NCI-H1092 treated with DMSO at 0.1 percent for 48 hours (cell line): ENCODE measurements at places on chromosomes 13 and 19.

GRCh38 chr13:30477346-30478195 lies 11.8 kb upstream of the HMGB1 start:
- DNase-seq = no peak

- DNase-seq = no peak
These were observed 3.8 kb downstream of the S1PR2 start for GRCh38 chr19:10227026-10227971.

DNA sequence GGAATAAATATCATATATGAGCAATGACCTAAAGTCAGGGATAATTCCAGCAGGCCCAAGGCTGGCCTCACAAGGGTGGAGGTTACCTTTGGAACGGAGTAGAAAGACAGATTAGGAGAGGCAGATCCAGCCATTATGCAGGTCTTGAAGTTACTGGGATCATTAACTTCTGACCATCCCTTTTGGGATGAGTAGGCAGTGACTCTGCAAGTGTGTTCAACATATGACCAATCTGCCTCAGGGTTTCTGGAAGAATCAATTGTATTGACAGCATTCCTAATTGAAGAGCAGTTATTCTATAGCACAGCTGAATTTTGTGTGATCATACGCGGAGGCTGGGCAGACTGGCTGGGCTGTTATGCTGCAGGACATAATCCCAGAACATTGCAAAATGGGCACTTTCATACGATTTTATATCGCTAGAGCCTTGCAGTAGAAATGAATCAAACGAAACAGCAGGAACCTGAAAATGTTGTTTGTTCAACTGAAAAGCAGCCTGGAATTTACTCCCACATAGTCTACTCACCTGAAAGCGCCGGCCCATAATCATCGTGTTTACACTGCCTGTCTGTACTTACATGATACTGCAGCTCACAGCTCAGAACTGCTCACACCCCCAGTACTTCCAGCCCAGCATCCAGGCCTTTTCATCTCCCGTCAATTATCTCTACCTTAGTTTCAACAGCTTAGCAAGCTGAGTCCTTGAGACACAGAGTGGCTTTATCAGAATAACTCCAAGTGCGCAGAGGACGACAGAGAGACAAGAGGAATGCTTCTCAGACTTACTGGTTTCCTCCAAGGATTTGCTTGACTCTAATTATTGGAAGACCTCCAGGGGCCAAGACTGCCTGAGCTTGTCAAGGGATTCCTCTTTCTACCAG lies 556.1 kb downstream of the EFNB2 start:
- DNase-seq = peak; percentile 12

GRCh38 chr13:111515307-111515617 lies 194.8 kb downstream of the TEX29 start:
- DNase-seq = no peak

- no peak for DNase-seq
These were observed 21.2 kb downstream of the FUZ start for GRCh38 chr19:49791776-49792445.

DNA sequence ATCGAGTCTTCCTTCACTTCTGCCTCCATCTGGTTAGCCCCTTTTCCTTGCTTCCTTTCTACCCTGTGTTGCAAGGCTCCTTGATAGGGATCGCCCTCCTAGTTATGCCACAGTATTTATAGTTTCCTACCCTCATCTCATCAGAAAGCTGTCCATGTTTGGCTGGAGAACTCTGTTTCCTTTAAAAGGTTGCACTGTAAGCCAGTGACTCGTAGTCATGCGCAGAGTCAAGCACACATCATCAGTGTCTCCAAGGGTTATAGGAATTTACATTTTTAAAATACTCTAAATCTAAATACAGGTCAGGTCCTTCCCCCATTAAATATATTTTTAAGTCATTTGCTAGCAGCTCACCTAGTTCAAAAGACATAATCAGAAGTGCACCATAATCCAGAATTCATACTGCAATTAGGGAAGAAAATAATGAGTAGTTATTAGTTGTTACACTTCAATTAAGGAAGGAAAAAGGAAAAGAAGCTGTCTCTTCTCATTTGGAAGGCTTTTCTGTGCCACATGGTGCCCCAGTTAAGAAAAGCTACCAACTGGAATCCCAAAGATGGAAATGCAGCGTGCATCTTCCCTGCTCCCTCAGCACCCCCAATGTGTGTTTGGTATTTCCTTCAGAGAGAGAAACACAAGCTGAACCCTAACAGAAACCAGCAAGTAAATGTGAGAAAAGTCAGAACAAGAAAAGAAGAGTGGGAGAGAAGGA lies 81.0 kb downstream of the GPR12 start:
- DNase-seq = no peak

- no peak for DNase-seq
These were observed 135.8 kb downstream of the RFC3 start for GRCh38 chr13:33953781-33954180.

GRCh38 chr19:53981376-53981951 lies 10.0 kb upstream of the CACNG6 start:
- DNase-seq = no peak

DNA sequence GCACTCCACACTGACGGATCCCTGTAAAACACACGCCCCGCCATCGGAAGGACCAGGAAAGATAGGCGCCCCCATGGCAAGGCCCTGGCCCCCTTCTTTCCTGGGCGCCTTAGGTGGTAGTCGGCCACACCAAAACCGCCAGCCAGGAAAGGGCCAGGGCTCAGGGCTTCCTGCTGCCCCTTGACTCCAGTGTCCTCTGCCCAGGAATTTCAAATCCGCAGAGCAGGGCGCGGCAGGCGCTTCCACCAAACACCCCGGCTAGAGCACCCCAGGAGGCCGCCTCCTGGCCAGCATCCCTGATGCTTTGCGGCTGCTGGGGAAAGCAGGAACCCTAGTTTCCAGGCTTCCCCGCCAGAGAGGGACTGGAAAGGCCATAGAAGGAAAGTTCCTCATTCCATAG lies 57.5 kb downstream of the ZNF726 start:
- DNase-seq = no peak

- no peak for DNase-seq
These were observed 16.1 kb upstream of the LMO7 start for GRCh38 chr13:75620020-75620419.

DNA sequence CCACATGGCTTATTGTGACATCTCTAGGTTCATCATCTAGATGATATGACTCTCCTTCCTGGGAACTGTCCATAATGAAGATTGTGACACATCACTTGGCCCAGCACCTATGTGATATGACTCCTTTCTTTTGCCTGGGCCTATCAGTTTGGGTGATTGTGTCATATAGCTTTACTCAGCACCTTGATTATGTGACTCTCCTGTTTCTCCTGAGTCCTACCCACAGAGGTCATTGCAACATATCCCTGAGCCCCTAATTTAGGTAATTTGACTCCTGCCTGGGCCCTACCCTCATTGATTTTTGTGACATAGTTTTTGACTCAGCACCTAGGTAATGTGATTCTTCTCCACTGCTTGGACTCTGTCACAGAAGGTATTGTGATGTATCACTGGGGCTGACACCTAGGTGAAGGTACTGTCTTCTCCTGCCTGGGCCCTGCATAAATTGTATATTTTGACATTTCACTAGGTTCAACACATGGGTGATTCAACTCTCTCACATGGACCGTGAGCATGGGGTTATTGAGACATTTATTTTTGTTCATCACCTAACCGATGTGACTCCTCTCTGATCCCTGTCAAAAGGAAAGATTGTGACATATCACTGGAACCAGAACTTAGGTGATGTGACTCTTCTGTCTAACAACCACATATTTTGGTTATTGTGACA lies 26.2 kb upstream of the ZNF254 start:
- no peak for DNase-seq

- DNase-seq = no peak
These were observed 16.3 kb downstream of the ZIC5 start for GRCh38 chr13:99955107-99955746.

GRCh38 chr19:52034051-52034728 lies 6.0 kb upstream of the ZNF614 start:
- no peak for DNase-seq

DNA sequence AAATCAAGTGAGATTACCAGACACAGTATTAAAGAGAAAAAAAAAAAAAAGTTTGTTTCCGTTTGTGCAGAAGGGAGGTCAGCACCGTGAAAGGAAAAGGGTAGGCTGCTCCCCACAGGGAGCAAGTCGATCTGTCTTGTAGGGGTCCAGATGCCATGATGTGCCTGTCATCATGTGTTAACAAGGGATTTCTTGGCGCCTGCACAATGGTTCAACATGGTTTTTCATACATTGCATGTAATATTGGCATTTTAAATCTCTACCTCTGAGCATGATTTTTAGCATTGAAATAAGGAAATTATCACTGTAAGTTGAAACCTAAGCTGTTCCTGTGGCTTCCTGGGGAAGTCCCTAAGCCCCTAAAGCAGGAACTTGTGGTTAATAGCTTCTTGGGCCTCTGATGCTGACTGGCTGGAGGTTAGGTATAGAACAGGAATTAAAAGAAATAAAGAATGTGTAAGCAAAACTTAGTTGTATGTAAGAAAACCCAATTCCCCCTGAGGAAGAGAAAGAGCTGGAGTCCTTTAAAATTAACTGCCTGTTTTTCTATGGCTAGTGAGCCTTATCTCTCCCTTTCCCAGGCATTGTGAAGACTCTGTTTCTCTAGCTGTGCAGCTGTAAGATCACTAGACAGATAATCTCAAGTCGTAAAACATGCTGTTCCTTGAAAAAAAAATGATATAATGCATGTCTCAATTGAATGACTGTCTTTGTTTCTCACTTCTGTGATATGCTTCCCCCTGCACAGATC lies 7.4 kb upstream of the FCGBP start:
- DNase-seq = no peak

- no peak for DNase-seq
These were observed 85.4 kb downstream of the COL4A1 start for GRCh38 chr13:110221406-110222117.

GRCh38 chr19:49542446-49542845 lies 14.6 kb downstream of the RCN3 start:
- DNase-seq = no peak

GRCh38 chr19:7924241-7924640 lies 1.7 kb downstream of the CTXN1 start:
- DNase-seq = no peak

- DNase-seq = no peak
These were observed 99.2 kb upstream of the C1QTNF9B start for GRCh38 chr13:23996456-23996855.

DNA sequence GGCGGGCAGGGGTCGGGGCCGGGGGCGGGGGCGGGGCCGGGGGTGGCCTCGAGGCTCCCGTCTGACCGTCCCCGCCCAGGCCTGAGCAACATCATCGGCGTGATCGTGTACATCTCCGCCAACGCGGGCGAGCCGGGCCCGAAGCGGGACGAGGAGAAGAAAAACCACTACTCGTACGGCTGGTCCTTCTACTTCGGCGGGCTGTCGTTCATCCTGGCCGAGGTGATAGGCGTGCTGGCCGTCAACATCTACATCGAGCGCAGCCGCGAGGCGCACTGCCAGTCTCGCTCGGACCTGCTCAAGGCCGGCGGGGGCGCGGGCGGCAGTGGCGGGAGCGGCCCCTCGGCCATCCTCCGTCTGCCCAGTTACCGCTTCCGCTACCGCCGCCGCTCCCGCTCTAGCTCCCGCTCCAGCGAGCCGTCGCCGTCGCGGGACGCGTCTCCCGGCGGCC lies 9.4 kb upstream of the CACNG6 start:
- DNase-seq = no peak

DNA sequence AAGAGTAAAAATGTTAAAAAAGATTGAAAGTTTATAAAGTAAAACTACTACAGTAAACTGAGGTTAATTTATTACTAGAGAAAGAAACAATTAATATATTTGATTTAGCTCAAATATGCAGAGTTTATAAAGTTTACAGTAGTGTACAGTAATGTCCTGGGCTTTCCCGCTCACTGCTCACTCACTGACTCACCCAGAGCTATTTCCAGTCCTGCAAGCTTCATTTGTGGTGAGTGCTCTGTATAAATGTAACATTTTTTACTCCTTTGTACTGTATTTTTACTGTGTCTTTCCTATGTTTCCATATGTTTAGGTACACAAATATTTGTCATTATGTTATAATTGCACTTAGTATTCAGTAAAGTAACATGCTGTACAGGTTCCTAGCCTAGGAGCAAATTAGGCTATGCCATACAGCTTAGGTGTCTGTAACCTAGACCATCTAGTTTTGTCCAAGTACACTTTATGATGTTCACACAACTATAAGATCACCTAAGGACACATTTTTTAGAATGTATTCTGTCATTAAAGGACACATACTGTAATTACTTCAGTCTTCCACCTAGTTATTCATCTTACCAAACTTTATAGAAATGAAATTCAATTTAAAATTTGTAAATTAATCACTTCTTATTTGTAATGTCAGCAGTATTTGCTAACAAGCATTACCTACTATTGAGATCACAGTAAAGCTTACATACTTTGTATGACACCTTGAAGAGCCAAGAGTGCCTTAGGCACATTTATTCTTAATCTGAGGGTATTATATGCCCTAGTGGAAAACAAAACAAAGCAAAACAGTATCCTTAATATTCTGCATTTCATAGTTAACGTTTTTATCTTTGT lies 683.4 kb downstream of the PCDH9 start:
- DNase-seq = no peak

DNA sequence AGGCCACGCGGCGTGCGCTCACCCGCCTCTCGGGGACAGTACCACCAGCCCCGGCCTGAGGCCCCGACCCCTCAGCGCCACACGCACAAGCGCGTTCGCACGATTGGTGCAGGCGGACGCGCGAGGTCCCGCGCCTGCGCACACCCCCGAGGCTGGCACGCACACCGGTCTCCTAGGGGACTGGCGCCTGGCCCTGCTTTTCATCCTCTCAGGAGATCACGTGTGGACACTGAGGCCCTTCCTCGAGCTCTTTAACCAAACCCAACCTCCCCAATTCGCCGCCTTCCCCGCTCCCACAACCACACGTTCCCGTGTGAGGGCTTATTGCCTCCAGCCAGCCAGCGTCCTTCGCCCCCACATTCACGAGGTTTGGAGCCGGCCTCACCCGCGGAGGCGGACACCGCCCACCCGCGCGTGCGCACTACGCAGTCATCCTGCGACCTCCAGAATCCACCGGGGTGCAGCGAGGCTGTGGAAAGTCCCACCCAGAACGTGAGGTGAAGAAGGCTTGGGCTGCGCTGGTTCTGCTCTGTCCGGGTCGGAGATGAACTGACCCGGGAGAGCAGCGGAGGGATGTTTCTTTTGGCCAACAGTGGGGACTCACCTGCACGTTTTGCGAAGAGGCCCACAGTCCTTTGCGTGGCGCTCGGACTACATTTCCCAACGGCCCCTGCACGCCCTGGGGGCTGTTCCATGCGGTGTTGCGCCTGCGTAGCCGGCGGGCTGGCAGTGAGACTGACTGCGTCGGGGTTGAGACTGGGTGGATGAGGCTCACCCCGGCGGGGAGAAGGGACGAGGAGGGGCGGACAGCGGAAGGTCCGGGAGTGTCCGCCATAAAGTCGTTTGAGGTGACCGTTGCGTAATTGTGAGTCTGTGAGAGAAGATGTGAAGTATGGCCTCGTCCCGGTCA lies 539 bp upstream of the ZNF667 start:
- peak; percentile 87 for DNase-seq
